NCI-H1092 (cell line): ENCODE measurements at places on chromosomes 1 and 21.

DNA sequence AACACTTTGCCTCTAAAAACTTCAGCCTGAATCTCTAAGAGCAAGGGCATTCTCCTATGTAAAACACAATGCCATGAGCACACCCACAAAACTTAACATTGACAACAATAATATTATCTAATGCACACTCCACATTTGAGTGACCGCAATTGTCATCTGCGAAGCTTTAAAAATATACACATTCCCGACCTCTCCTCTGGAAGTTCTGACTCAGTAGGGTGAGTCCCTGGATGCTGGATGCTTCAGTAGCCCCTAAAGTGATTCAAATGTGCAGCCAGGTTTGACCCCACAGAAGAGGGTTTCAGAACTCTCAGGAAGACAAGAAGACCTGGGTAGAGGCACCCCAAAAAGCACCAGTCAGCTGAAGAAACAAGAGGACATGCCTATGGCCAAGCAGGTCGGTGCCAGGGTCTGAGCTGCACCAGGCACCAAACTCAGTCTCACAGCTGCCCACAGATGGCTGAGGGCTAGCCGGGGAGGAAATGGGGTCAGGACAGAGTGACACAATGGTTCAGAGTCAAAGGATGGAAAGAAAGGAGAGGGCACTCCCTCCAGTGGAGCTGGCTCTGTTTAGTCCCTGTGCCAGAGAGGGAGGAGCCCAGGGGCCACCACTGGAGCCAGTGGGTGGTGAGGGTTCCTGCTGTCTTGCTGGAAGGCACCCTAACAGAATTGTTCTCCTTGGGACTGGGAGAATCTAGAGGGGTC lies 17.4 kb downstream of the PIK3C2B start:
- DNase-seq = no peak

- no peak for DNase-seq
Measured at GRCh38 chr1:201708085-201708512, 120.9 kb upstream of the IPO9 start.

DNA sequence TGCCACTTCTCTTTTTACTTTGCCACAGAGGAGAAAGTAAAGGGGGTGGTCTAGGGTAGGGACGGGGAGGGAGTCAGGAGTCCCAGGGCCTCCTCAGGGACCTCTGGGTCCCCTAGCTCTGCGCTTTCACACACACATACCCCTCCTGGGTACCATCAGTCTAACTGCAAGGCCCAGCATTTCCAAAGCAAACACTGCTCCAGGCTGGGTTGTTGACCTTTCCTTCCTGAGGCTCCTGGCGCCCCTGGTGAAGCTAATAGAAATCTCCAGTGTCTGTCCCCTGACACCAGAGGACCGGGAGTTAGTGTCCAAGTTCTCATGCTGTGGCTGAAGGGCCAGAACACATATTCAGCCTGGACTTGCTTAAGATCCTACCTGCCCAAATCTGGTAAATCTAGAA lies 3.9 kb downstream of the TMEM63A start:
- DNase-seq = no peak

GRCh38 chr1:192474080-192474683 lies 101.4 kb upstream of the RGS1 start:
- peak; percentile 10 for DNase-seq

GRCh38 chr1:151472856-151473731 lies 13.8 kb upstream of the POGZ start:
- no peak for DNase-seq

DNA sequence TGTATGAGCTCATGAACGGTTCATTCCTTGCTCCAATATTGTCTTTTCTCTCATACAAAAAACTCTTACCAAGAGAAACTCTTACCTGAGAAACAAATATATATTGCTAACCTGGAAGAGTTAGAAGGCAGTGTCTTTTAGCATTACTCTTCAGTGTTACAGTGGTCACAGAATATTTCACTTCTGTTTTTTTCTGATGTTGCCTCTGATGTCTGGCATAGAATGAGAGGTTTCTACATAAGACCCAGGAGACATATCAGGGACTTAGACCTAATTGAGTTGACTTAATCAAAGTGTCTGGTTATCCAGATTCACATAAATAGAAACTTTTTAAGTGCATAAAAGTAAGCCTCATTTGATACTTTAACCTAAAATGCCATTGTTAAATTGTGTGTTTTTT lies 923.8 kb downstream of the TTLL7 start:
- DNase-seq = no peak

GRCh38 chr1:188429386-188429785 lies 1600.6 kb downstream of the PLA2G4A start:
- no peak for DNase-seq

GRCh38 chr21:42227909-42228708 lies 9.2 kb downstream of the ABCG1 start:
- no peak for DNase-seq

- no peak for DNase-seq
Measured at GRCh38 chr1:191696354-191696753, 461.9 kb upstream of the RGS18 start.

GRCh38 chr1:222818171-222818570 lies 3.3 kb downstream of the DISP1 start:
- no peak for DNase-seq

- peak; percentile 29 for DNase-seq
Measured at GRCh38 chr21:41783476-41784180, 16.8 kb upstream of the RIPK4 start.

- no peak for DNase-seq
Measured at GRCh38 chr1:201941420-201942128, 4.8 kb downstream of the LMOD1 start.

- peak; percentile 46 for DNase-seq
Measured at GRCh38 chr21:15141261-15141970, 76.6 kb upstream of the NRIP1 start.

GRCh38 chr1:217273866-217274265 lies 357.0 kb downstream of the GPATCH2 start:
- DNase-seq = no peak

DNA sequence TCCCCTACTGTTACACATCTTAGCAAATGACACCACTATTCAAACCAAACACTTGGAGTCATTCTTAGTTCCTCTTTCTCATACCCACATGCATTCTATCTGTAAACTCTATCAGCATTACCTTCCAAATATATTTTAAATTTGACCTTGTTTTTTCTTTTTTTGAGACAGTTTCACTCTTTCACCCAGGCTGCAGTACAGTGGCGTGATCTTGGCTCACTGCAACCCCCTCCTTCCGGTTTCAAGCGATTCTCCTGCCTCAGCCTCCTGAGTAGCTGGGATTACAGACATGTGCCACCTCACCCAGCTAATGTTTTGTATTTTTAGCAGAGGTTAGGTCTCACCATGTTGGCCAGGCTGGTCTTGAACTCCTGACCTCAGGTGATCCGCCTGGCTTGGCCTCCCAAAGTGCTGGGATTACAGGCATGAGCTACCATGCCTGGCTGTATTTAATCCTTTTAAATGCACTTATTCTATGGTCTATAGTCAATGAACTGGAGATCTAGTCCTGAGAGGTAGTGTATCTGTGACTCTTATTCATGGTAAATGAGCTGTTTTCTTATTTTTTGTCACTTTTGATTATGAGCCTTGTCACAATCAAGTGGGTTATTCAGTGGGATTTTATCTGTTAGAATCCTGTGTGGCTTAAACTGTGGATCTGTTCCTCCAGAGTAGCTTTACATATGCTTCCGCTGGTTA lies 73.1 kb downstream of the GATAD2B start:
- DNase-seq = no peak

DNA sequence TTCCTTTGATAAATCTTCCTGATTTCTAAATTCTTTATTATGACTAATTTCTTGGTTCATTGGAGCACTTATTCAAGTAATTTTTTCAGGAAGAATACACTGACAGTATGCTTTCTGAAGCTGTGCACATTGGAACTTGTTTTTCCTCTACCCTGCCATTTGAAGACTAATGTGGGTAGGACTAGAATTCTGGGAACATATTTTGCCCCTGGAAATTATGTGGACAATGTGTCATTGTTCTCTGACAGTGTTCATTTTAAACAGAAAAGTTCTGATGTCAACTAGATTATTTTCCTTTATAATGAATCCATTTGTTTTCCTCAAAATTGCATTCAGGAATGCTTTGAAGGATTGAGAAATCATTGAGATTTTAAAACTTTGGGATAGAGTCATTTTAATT lies 34.8 kb upstream of the ST6GALNAC5 start:
- no peak for DNase-seq

GRCh38 chr1:230706020-230706699 lies 7.8 kb downstream of the AGT start:
- DNase-seq = no peak

DNA sequence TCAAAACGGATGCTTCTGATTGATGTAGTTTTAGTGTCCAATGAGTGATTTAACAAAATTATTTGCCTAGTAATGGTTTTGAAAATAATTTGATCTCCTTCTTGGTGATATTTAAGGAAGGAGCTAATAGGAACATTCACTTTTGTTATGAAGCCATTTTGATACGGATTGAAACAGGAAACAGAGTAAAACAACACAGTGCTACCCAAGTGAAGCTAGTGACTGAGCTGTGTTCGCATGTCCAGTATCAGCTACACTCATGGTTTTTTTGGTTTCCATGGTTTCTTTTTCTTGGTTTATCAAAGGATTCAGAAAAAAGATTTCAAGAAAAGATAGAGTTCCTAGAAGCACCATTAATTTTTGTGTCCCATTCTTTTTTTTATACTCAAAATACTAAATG lies 40.1 kb upstream of the PLEKHO1 start:
- DNase-seq = no peak

GRCh38 chr1:204094313-204094729 lies 21.4 kb downstream of the SOX13 start:
- no peak for DNase-seq

- DNase-seq = no peak
Measured at GRCh38 chr1:96253246-96254035, 468.1 kb upstream of the PTBP2 start.

DNA sequence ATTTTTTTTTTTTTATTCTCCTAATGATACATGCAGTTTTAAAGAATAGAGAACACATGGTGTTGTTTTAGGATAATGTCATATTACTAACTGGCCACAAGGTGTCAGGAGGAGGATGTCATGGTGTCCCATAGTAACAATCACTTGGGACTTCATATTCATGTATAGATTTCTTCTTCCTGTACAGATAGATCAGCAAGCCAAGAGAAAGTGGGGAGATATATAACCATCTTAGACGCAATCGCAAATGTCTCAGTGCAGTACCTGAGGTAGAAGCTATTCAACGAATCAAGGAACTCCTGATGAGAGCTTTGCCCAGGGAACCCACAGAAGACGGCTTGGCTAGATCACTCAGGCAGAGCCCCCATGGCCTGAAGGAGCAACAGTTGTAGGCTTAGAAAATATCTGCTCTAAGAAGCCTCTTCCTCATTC lies 12.3 kb downstream of the OR2T11 start:
- peak; percentile 15 for DNase-seq
